ENCODE measurements at places on chromosomes 16 and 17.

DNA sequence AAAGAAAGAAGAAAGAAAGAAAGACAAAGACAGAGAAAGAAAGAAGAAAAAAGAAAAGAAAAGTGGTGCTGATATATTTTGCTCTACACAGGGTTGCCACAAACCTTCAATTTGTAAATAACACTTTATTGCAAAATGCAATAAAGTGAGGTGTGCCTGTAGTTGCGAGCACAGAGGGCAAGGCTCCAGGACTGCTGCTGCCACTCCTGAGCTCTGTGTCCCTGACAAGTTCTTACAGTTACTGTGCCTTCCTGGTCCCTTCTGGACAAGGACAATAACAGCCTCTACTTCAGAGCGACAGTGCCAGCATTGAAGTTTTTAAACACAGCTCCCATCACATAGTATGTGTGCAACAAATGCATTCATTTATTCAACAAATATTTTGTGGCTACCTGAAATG is 148.1 kb downstream of the AXIN2 start:
- no peak for DNase-seq

- DNase-seq = peak; percentile 65
Observed at GRCh38 chr16:10964891-10965326, 20.5 kb downstream of the CLEC16A start.

DNA sequence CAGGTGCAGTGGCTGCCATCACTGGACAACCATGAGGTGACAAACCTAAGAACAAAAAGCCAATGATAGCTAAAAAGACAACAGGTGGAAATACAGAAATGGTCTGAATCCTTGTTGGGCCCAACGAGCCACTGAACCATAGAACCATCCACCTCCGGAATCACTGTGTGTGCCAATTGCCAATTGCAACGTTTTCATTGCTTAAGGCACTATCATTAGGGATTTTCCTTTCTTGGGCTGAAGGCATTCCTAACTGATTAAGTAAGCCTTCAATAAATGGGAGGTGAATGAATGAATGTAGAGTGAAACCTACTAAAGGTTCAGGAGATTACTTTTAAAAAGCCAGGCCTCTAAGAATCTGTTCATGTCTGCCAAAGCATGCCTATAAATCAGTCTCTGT is 3.6 kb downstream of the USP31 start:
- DNase-seq = no peak

DNA sequence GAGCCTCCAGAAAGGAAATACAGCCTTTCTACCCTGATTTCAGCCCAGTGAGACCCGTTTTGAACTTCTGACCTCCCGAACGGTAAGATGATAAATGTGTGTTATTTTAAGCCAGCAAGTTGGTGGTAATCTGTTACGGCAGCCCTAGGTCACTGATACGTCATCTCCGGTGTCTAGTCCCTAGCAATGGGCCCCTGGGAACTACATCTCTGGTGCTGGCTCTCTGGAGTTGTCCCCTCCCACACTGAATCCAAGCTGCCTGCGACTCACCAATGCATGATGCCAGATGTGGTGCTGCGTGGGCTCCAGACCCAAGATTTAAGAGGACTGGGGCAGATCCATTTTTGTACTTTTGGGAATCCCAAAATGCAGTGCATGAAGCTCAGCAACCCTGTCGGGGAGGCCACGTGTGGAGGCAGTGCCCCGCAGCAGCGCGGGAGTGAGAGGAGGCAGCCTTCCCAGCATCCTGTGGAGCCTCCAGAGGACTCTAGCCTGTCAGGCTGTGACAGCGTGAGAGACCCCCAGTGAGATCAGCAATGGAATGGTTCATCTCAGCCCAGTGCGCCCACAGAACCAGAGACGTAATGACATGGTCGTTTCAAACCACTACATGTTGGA is 43.6 kb upstream of the USP7 start:
- DNase-seq = no peak

GRCh38 chr17:70772761-70773160 is 603.4 kb downstream of the KCNJ2 start:
- DNase-seq = no peak

GRCh38 chr16:73052576-73052975 is 4.6 kb upstream of the ZFHX3 start:
- DNase-seq = no peak

GRCh38 chr16:8872967-8873865 is 4.4 kb upstream of the CARHSP1 start:
- DNase-seq = no peak

DNA sequence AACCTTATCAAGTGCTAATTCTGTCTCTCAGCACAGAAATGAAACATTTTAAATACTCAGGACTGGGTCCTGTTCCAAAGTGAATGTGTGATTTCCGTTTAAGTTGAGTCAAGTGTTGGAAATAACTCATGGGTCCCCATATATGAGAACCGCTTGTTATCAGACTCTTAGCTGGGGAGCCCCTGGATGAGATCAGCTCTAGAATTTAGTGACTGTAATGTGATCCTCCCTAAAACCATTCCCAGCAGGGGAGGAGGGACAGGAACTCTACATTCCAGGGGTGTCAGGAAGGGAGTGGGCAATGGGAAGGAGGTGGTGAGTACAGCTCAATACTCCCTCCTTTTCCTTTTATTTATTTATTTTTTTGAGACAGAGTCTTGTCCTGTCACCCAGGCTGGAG is 37.5 kb downstream of the OTOA start:
- no peak for DNase-seq

DNA sequence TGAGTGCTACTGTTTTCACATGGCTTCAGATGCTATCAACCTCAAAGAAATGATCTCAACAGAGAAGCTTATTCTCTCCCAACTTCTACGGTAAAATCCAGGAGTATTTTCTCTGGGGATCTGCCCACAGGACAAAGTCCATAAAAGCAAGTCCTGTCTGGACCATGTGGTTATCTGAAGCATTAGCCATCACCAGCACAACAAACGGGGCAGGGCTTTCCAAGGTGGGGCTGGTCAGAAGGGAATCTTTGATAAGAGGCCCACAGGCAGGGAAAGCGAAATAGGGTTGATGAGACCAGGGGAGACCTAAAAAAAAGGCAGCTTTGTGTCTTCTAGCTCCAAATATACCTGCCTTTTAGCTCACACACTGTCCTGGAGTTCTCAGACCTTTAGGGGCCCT is 38.7 kb upstream of the CACNG3 start:
- DNase-seq = no peak

GRCh38 chr17:27283060-27283459 is 10.9 kb upstream of the WSB1 start:
- no peak for DNase-seq

DNA sequence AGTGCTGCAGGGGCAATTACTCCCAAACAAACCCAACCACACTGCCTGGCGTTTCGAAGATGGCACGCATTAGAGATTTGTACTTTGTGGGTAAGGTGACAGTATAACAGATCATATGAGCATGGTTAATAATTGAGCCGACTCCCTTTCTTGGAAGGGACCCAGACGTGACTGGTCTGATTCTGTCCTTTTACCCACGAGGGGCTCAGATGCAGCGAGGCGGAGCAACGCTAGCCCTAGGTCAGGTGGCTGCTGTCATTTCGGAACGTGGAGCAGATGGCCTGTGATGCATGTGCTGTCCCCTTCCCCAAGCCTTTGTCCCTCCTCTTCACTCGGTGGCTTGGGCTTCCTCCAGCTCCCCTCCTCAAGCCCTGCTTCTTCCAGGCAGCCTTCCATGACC is 84.2 kb downstream of the SNX29 start:
- DNase-seq = no peak

GRCh38 chr17:59601130-59601529 is 18.6 kb upstream of the CLTC start:
- no peak for DNase-seq

- DNase-seq = no peak
Observed at GRCh38 chr17:4960279-4960922, 7.2 kb downstream of the SPAG7 start.

DNA sequence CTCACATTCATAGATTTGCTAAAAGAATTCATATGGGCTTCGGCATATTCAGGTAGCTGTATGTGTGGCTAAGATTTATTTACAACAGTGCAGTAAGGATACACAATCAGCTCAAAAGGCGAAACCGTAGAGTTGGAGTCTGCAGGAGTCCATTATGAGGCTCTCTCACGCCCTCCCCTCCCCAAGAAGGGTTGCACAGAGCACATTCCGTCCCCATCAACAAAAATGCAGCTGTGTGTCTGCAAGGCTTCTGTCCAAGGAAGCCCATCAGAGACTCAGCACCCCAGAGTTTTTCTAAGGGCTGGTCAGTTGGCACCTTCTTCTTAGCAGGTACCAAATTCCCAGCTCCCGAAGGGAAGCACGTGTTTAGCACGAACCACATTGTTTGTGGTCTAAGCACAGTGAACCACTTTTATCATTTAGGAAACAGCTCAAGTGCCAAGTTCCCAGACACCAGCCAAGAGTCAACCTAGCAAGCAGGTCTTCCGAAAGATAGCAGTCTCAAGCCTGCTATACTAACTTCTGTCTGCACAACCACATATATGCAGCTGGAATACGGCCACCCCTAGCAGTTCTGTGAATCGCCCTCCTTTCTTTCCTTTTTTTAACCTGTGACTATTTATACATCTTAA is 28.5 kb upstream of the MEAK7 start:
- DNase-seq = no peak

- DNase-seq = no peak
Observed at GRCh38 chr17:39627712-39628516, 1.2 kb downstream of the PPP1R1B start.

GRCh38 chr17:77543801-77544200 is 403.0 kb downstream of the SEC14L1 start:
- no peak for DNase-seq

DNA sequence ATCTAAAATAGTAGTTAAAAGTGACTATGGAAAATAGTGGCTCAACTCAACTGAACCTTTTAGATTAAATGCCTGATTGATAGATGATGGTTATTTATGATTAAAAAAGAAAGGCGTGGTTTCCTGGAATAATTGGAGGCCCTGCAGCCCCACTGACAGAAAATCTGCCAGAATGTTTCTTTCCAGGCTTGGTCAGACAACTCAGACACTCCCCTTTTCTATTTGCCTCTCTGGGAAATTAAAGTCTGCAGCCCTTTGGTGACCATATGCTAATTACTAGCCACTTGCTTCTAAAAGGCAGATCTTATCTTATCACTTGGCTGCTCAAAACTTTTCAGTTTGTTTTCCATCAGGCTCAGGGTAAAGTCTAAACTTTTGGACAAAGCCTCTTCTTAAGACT is 506.0 kb downstream of the TMEM114 start:
- DNase-seq = no peak

- no peak for DNase-seq
Observed at GRCh38 chr16:9035996-9036395, 55.4 kb upstream of the HAPSTR1 start.

- DNase-seq = no peak
Observed at GRCh38 chr16:14353340-14353739, 276.7 kb downstream of the PARN start.

GRCh38 chr17:69592692-69593350 is 178.3 kb downstream of the MAP2K6 start:
- no peak for DNase-seq

GRCh38 chr16:52545898-52546266 is 1.1 kb downstream of the TOX3 start:
- DNase-seq = no peak

DNA sequence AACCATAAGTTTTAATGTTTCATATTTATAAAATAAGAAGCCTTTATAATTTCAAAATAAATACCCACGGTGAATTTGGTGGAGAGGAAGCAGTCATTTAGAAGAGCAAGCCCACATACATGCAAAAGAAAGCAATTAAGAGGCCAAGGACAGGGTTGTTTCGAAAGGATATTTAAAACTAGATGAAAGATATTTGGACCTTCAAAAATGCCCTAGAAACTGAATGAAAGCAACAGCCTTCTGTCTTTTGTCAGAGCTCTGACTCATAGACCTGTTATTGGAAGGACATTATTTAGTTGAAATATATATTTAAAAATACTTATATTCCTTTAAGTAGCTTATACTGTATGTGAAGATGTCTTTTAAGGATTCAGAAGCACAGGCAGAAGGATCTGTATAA is 8.6 kb upstream of the METTL9 start:
- no peak for DNase-seq

DNA sequence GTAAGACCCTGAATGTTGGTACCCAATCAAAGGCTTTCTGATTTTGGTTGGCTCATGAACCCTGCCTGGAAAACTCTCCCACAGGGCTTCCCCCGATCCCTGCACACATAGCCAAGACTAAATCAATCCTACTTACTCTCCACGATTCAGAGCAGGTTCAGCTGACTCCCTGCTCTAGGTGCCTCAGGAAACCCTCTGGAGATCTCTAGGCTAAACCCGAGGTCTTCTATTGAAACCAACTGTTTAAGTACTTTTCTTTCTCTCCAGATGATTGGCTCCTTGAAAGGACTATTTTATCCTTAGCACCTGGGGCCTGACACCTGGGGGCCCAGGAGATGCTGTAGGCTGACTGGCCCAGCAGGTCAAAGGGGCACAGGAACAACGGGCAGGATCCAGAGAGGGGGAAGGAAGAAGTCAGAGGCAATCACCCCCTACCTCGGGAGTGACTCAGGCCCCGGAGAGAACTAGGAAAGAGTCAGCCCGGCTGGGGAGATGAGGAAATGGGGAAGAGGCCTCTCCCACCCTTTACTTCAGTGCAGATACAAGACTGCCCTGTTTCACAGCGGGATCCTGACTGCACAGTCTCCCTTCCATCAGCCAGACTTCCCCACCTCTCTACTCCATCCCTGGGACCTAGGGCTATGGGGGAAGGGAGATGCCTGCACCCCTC is 2.0 kb downstream of the TBC1D10B start:
- no peak for DNase-seq

DNA sequence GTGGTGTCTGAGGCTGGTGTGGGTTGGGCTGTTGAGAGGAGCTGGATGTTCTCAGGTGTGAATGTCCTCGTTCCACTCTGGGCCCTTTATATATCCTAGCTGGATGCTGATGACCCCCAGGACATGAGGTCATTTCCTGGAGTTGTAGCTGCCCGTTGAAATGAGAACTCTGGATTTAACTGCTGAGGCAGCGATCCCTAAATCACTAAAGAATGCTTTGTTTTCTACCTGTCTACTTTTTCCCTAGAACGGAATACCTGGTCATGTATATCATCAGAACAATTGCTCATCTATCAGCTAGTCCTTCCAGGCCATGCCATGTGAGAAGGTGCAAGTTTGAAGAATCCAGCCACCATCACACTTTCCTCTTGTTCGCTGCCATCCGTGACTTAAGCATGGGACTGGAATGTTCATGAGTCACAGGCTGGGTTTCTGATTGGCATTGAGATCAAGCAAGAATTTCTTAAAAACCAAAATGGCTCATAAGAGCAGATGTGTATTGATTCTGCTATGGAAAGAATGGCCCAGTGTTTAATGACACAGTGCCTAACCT is at the start of gene KRTAP2-3:
Gene KRTAP2-3 (minus strand): TSS at position 63 of the 553 bp plus-strand sequence. CDS start 64 bp downstream, outside the sequence.
- DNase-seq = no peak
